ENCODE measurements at places on chromosomes 2 and 18. TPM values are rescaled to one million over a fixed set of nuclear protein-coding genes. Genes with fewer than 3 reads are reported as not detected.

CPO gene
- 1.3 TPM for polyA plus RNA-seq

NGEF gene
- polyA plus RNA-seq = 3.0 TPM

TOGARAM2 gene
- polyA plus RNA-seq = 0.89 TPM

NAT8 gene
- 26.7 TPM for polyA plus RNA-seq

MROH2A gene
- polyA plus RNA-seq = 0.22 TPM

COBLL1 gene
- 117 TPM for polyA plus RNA-seq

CPS1 gene
- polyA plus RNA-seq = 4.3 TPM

KLHL29 gene
- polyA plus RNA-seq = 10.0 TPM

CD8B2 gene
- 0.18 TPM for polyA plus RNA-seq

COL4A4 gene
- polyA plus RNA-seq = 53.8 TPM

HTR2B gene
- polyA plus RNA-seq = 17.2 TPM

LOXHD1 gene
- polyA plus RNA-seq = 0.68 TPM

MAP3K19 gene
- polyA plus RNA-seq = 0.78 TPM

SCYGR4 gene
- polyA plus RNA-seq = not detected

SULT1C2 gene
- 42.7 TPM for polyA plus RNA-seq

RALB gene
- polyA plus RNA-seq = 91.4 TPM

DDX18 gene
- polyA plus RNA-seq = 97.9 TPM

POTEC gene
- polyA plus RNA-seq = not detected

ARHGEF4 gene
- polyA plus RNA-seq = 6.2 TPM

MARS2 gene
- polyA plus RNA-seq = 7.1 TPM

ALPP gene
- polyA plus RNA-seq = not detected
